ENCODE measurements at places on chromosomes 7 and 10. TPM values are rescaled to one million over a fixed set of nuclear protein-coding genes. Genes with fewer than 3 reads are reported as not detected.
A peak's percentile ranks its signal among the peaks of the same experiment; 100 is the strongest.

The UPF2 gene
- total RNA-seq: 33.5 TPM

The TACC2 gene
- not detected for total RNA-seq

The RADIL gene
- 0.12 TPM for total RNA-seq

The PRSS37 gene
- not detected for total RNA-seq

The PAPOLB gene
- 0.06 TPM for total RNA-seq

The PCDH15 gene
- total RNA-seq: not detected

The AKR1C8 gene
- 0.14 TPM for total RNA-seq

The DOCK1 gene
- 0.07 TPM for total RNA-seq

The ASL gene
- total RNA-seq: 30.1 TPM

The IFIT1B gene
- 0.29 TPM for total RNA-seq

The STAMBPL1 gene
- total RNA-seq: 53.0 TPM

The CALHM1 gene
- 1.1 TPM for total RNA-seq

The RSPH10B2 gene
- 1.2 TPM for total RNA-seq

The STEAP1B gene
- total RNA-seq: not detected

The EGFR gene
- total RNA-seq: not detected

The ADAP1 gene
- 30.8 TPM for total RNA-seq

DNA sequence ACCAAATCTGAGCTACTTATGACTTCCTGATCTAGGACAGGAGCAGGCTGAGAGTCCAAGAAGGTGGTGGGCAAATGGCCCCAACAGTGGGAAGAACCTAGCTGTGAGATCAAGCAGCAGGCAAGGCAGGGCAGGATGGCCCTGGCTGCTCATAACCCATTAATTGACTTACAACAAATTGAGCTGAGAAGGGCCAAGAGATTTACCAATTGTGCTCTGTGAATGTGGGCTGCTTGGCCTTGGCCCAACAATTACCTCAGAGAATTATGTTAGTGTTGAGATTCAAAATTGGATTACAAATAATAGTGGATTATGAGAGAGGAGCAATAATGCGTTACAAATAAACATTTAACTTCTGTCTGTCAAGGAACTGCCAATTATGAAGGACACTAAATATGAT, 956.5 kb downstream of the KCNMA1 start:
- no peak overlapping the region for H3K4me3 ChIP-seq
- no peak for DNase-seq
- H3K27me3 ChIP-seq: no peaks in the 10 kb centered on the region
- H3K27ac ChIP-seq: no peak overlapping the region

GRCh38 chr7:137846827-137847567, at the start of gene DGKI:
Gene DGKI, minus strand, starts transcription at chr7:137846974.
- H3K27me3 ChIP-seq: peaks cover 82% of the 10 kb centered on the region
- H3K4me3 ChIP-seq: peak within 1 kb of the TSS; percentile 41
- no peak within 1 kb of the TSS for H3K27ac ChIP-seq
- peaks cover 7% of the 10 kb centered on the region for H3K4me1 ChIP-seq
- DNase-seq: no peak

- H3K4me3 ChIP-seq: no peak overlapping the region
- peaks cover 13% of the 10 kb centered on the region for H3K4me1 ChIP-seq
- DNase-seq: no peak
- no peak overlapping the region for H3K27ac ChIP-seq
- H3K36me3 ChIP-seq: peaks cover 18% of the 10 kb centered on the region
These were observed 29.9 kb downstream of the BMPR1A start for GRCh38 chr10:86786368-86786767.

- H3K27ac ChIP-seq: no peak overlapping the region
- H3K4me3 ChIP-seq: no peak overlapping the region
- H3K27me3 ChIP-seq: no peaks in the 10 kb centered on the region
- DNase-seq: no peak
These were observed 139.8 kb downstream of the FAM53B start for GRCh38 chr10:124604214-124605000.

- H3K4me1 ChIP-seq: peaks cover 6% of the 10 kb centered on the region
- no peak overlapping the region for H3K27ac ChIP-seq
- peak; percentile 47 for DNase-seq
- peaks cover 6% of the 10 kb centered on the region for H3K27me3 ChIP-seq
- no peaks in the 10 kb centered on the region for H3K36me3 ChIP-seq
These were observed 14.4 kb downstream of the COL28A1 start for GRCh38 chr7:7521259-7521658.

GRCh38 chr7:32142649-32143048, 72.4 kb upstream of the PDE1C start:
- H3K36me3 ChIP-seq: no peaks in the 10 kb centered on the region
- no peak overlapping the region for H3K4me3 ChIP-seq
- H3K27me3 ChIP-seq: no peaks in the 10 kb centered on the region

- H3K36me3 ChIP-seq: no peaks in the 10 kb centered on the region
- no peak for DNase-seq
- peaks cover 32% of the 10 kb centered on the region for H3K4me1 ChIP-seq
- peaks cover 9% of the 10 kb centered on the region for H3K27me3 ChIP-seq
- no peak overlapping the region for H3K4me3 ChIP-seq
These were observed 25.4 kb upstream of the GATAD1 start for GRCh38 chr7:92421676-92422435.

GRCh38 chr10:17758200-17758599, 6.2 kb downstream of the TMEM236 start:
- H3K4me3 ChIP-seq: no peak overlapping the region
- peaks cover 10% of the 10 kb centered on the region for H3K4me1 ChIP-seq
- H3K36me3 ChIP-seq: no peaks in the 10 kb centered on the region
- H3K27me3 ChIP-seq: no peaks in the 10 kb centered on the region

- H3K27me3 ChIP-seq: no peaks in the 10 kb centered on the region
- no peak for DNase-seq
- no peak overlapping the region for H3K4me3 ChIP-seq
- no peaks in the 10 kb centered on the region for H3K4me1 ChIP-seq
- no peaks in the 10 kb centered on the region for H3K36me3 ChIP-seq
These were observed 297.3 kb downstream of the EXOC4 start for GRCh38 chr7:133550145-133550544.

DNA sequence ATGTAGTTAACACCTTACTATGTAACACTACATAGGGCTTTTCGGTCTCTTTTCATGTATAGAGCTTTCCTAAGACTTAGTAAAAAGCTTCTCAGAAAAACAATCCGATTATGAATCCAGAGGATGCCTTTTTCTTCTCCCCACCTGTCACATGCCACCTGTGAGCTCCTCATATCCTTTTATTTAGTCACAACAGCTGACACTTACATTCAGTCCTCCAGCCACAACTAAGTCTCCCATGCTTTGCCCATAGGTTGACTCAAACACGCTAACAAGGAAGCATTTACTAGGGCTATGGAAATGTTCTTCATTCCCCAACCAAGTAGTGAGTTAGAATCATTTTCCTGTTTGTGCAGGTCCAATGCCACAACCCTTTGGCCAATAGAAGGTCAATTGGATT, 7.9 kb downstream of the ENO4 start:
- no peak overlapping the region for H3K27ac ChIP-seq
- no peak for DNase-seq
- H3K4me1 ChIP-seq: no peaks in the 10 kb centered on the region
- H3K4me3 ChIP-seq: no peak overlapping the region
- no peaks in the 10 kb centered on the region for H3K36me3 ChIP-seq

DNA sequence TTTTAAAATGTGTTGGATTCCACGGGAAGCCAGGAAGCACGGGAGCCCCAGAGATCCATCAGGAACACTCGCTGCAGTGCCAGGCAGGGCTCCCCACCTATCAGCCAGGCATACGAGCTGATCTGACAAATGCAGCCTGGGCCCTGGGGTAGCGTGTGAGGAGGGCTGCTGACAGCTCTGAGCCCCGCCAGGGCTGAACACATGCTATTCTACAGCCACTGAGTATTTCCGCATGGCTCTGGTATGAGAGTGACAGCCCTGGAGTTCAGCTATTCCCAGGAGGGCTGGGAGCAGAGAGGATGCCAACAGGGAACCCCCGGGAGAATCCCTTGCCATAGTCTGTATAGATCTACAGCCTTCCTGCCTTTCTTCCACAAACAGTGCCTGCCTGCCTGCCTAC, 237.3 kb upstream of the ZMIZ1 start:
- H3K4me3 ChIP-seq: no peak overlapping the region
- H3K4me1 ChIP-seq: no peaks in the 10 kb centered on the region
- H3K27me3 ChIP-seq: peaks cover 26% of the 10 kb centered on the region
- no peaks in the 10 kb centered on the region for H3K36me3 ChIP-seq
- no peak overlapping the region for H3K27ac ChIP-seq

- H3K27me3 ChIP-seq: peaks cover 5% of the 10 kb centered on the region
- no peak overlapping the region for H3K4me3 ChIP-seq
- no peaks in the 10 kb centered on the region for H3K36me3 ChIP-seq
- no peak for DNase-seq
- H3K4me1 ChIP-seq: peaks cover 30% of the 10 kb centered on the region
These were observed 67.4 kb downstream of the PLXNA4 start for GRCh38 chr7:132508724-132509353.

DNA sequence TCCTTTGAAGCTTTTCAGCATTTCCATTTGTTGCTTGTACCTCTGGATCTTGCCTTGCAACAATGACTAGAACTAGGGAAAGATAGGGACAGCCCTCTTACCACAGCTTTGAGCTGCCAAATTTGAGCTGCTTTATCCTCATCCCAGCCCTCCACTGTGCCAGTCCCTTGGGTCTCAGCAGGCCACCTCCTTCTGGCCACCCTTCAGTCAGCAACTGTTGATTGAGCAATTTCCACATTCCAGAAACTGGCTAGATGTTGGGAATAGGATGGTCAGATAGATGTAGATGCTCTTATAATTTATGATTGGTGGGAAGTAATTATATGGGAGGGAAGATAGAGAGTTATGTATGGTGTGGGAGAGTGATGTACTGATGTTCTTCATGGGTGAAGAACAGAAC, 100.1 kb downstream of the ST7 start:
- no peak for DNase-seq
- peaks cover 2% of the 10 kb centered on the region for H3K36me3 ChIP-seq
- no peaks in the 10 kb centered on the region for H3K27me3 ChIP-seq

DNA sequence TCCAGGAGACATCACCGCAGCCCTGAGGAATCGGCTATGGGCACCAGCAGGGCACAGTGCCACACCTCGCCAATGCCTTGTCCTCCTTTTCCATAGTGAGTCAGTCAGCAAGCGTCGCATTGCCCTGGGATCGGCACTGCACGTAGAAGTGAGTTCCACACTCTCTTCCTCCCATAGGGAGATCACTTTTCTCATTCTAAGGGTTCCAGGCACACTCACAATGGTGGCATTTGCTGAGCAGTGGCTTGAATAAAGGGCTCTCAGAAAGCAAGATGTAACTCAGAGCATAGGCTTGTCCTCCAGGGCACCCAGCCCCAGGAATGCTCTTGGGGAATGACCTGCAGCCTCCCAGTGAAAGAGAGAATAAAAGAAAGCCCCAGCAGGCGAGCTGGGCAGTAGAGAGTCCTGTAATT, 1.1 kb upstream of the VIM start:
- H3K27me3 ChIP-seq: no peaks in the 10 kb centered on the region
- peak overlapping the region; percentile 93 for H3K4me3 ChIP-seq
- H3K27ac ChIP-seq: peak overlapping the region; percentile 97
- H3K4me1 ChIP-seq: peaks cover 36% of the 10 kb centered on the region
- no peak for DNase-seq
- H3K36me3 ChIP-seq: peaks cover 43% of the 10 kb centered on the region

DNA sequence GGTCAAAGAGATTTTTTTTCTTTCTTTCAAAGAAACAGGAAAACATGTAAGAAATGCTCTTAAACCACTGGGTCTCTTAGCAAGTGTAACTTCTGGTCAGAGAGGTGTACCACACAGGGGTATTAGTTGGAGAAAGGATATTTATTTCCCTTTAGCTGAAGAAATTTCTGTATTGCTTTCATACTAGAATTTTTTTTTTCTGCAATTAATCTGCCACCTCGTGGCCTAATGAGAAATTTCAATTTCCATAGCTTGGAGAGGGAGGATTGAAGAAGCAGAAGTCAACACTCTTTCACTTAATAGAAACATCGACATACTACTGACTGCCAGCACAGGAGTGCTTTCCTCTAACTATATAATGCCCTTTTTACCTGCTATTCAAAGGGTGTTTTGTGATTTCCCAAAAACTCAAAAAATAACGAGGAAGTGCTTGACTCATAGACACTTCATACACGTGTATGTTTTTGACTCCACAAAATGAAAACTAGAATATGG, 177.6 kb upstream of the NAMPT start:
- no peak overlapping the region for H3K4me3 ChIP-seq
- no peak for DNase-seq
- H3K36me3 ChIP-seq: peaks cover 9% of the 10 kb centered on the region
- H3K4me1 ChIP-seq: peaks cover 15% of the 10 kb centered on the region
- H3K27ac ChIP-seq: no peak overlapping the region

- H3K27ac ChIP-seq: no peak overlapping the region
- H3K4me1 ChIP-seq: peaks cover 6% of the 10 kb centered on the region
- DNase-seq: no peak
- peaks cover 25% of the 10 kb centered on the region for H3K27me3 ChIP-seq
- H3K36me3 ChIP-seq: no peaks in the 10 kb centered on the region
- no peak overlapping the region for H3K4me3 ChIP-seq
These were observed 49.2 kb downstream of the GSDME start for GRCh38 chr7:24707988-24708615.

DNA sequence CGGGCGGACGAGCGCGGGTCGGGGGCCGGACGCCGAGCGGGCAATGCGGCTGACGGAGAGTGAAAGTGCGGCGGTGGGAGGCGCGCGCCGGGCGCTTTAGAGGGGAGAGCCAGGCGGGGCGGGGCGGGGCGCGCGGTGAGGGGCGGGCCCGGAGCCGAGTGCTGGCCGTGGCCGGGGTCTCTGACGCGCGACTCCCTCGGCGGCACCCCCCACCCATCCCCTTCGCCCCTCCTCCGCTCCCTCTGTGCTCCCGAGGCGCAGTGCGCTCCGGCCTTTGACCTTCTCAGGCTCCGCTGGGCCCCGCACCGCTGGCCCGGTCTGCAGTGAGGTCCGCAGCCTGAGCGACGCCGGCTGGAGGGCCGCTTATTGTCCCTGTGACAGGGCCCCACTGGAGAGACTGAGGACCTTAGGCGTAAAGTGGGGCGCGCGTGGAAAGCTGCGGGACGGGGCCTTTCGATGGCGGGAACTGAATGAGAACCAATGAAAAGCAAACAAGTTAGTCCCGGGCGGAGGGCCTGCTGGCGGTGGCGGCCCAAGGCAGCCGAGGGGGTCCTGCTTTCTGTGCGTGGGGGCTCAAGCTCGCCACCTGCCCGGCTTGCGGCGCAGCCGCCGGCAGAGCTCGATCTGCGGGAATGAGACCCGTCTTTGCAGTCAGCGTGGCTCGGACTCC, at the start of gene CXCL12:
Gene CXCL12 (minus strand): TSS at position 72 of the 670 bp plus-strand sequence. CDS start 92 bp downstream, outside the sequence.
- no peaks in the 10 kb centered on the region for H3K36me3 ChIP-seq
- no peak within 1 kb of the TSS for H3K27ac ChIP-seq
- H3K4me1 ChIP-seq: peaks cover 6% of the 10 kb centered on the region
- DNase-seq: peak; percentile 28

DNA sequence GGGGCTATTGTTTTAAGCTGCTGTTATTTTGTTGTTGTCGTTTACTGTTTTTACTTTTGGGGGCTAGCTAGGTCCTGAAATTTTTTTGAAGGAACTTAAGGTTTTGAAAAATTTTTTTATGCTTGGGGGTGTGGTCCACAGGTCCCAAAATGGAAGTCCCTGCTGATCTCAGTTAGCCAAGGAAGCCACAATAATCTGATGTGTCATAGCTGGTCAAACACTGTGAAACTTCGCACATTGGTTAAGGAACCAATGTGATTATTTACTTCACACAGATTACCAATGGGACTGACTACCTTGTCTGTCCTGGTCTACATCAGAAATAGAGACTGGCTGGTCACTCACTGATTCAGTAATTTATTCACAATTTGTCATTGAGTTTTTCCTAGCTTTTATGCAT, 29.5 kb upstream of the HYCC1 start:
- H3K4me3 ChIP-seq: no peak overlapping the region
- H3K27me3 ChIP-seq: peaks cover 2% of the 10 kb centered on the region
- DNase-seq: no peak
- no peak overlapping the region for H3K27ac ChIP-seq

- no peak overlapping the region for H3K27ac ChIP-seq
- DNase-seq: no peak
- H3K4me3 ChIP-seq: no peak overlapping the region
- no peaks in the 10 kb centered on the region for H3K36me3 ChIP-seq
- peaks cover 19% of the 10 kb centered on the region for H3K27me3 ChIP-seq
These were observed 7.7 kb downstream of the SLIT1 start for GRCh38 chr10:97178074-97178473.

All from activated CD8-positive, alpha-beta memory T cell treated with anti-CD3 and anti-CD28 coated beads, Interleukin-2, amount 10 ng/mL, durations not matched to agents 7 days and 5 days (primary cell).